Heart right ventricle (tissue), 16 donors: ENCODE measurements at places on chromosomes 13 and 19. TPM values are rescaled to one million over a fixed set of nuclear protein-coding genes. Genes with fewer than 3 reads are reported as not detected.
A peak's percentile ranks its signal among the peaks of the same experiment; 100 is the strongest.

Gene AMER2
- total RNA-seq, result not detected

Gene CDC42EP5
- 10.8 TPM for total RNA-seq

Gene PALM3
- total RNA-seq, result not detected

Gene KCNN4
- total RNA-seq, result 0.34 TPM

GRCh38 chr13:114095486-114095885 lies 36.9 kb downstream of the RASA3 start:
- DNase-seq, result no peak

DNA sequence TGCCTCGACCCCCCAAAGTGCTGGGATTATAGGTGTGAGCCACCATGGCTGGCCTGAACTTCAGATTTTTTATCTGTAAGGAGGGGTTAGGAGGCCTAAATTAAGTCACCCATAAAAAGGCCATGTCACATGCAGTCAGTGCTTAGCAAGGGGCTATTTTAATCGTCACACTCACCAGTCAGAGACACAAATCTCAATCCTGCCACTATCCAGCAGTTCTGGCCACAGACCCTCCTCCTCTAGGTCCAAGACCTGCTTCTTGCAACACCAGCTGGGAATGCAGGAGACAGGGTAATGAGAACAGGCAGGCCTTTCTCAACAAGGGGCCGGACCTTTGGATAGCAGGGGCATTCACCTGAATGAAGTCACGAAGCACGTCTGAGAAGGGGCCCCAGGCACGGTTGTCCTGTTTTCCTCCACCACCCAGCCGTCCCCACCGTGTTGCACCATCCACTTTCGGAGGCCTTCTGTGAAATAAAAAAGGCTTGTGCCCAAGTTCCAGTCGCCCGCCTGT lies 1.4 kb downstream of the FBXO27 start:
- no peak for DNase-seq

GRCh38 chr13:58247080-58247479 lies 615.5 kb downstream of the PCDH17 start:
- no peak for DNase-seq

Gene RETN
- total RNA-seq, result not detected

Gene LINGO3
- not detected for total RNA-seq

GRCh38 chr19:35000647-35001501 lies 751 bp downstream of the GRAMD1A start:
- DNase-seq, result peak; percentile 34
